ENCODE measurements at places on chromosomes 7 and 10.

- no peak for DNase-seq
These were observed 8.6 kb upstream of the RFC2 start for GRCh38 chr7:74262639-74263398.

DNA sequence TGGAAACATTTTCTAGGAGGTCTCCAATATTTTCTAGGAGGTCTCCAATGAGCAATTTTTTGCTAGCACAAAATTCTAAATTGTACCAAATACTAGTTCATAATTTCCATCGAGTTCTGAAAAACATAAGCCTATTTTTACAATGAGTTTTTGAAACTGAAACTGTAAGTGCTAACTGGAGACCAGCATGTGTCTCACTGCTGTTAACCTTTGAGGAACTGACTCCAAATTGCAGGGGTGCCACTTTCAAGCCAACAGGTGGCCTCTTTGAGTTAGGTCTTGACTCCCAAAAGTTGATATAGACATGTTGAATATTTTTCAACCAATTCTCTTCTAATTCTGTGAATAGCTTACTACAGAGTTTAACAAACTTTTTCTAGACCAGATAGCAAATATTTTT lies 58.8 kb downstream of the CAV1 start:
- DNase-seq, result no peak

- DNase-seq, result no peak
These were observed 18.0 kb upstream of the ARID5B start for GRCh38 chr10:61883371-61884025.

- DNase-seq, result peak; percentile 45
These were observed 4.0 kb downstream of the TNRC18 start for GRCh38 chr7:5419539-5420066.

DNA sequence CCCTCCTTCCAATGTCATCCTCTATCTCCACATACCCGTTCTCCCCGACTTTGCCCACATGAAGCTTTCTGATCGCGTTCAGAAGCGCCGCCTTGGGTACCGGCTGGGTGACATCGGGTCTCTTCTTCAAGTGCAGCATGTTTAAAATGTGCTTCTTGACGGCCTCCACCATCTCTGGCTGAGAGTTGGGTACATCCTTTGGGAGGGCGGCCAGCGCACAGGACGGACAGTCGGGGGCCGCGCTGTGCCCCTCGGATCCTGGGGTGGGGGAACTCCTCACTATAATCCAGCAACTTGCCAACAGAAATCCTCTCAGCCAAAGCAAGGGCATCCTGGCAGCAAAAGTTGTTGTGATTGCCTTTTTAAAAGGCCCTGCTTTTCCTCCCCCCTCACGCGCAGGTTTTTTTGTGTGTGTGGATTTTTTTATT lies 2.8 kb downstream of the INHBA start:
- DNase-seq, result no peak

GRCh38 chr10:31353574-31353973 lies 34.6 kb downstream of the ZEB1 start:
- DNase-seq, result no peak

DNA sequence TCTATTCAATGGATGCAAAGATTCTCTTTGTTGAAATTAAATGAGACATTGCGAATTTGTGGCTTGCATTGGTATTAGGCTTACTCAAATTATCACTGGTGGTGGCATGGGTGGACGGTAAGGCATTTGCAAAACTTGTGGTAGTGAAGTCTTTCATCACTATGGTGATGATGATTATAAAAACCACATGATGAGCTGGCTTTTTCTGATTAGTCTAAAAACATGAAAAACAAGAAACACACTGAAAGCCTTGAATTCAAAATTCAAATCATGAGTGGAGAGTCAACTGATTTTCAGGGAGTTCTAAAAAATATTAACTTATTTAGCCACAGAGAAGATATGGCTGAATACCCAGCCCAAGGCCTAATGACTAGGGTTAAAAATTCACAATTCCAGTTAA lies 99.8 kb upstream of the HGF start:
- no peak for DNase-seq

DNA sequence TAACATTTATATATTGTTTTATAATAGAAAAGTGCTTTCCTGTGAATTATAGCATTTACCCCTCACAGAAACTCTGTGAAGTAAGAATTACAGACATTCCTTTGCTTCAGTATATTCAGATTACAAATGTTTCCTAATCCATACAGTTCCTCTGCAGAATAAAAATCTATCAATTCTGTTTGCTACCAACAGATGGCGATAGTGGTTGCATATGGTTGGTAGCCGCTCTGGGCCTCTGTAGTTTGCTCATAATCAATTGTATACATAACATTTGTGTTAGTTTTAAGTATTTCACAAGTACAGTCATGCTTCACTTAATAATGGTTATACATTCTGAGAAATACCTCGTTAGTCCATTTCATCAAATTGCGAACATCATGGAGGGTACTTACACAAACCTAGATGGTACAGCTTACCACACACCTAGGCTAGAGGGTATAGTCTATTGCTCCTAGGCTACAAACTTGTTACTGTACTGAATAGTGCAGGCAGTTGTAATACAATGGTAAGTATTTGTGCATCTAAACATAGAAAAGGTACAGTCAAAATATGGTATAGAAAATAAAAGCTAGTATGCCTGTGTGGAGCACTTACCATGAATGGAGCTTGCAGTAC lies 94.4 kb upstream of the STEAP4 start:
- no peak for DNase-seq

DNA sequence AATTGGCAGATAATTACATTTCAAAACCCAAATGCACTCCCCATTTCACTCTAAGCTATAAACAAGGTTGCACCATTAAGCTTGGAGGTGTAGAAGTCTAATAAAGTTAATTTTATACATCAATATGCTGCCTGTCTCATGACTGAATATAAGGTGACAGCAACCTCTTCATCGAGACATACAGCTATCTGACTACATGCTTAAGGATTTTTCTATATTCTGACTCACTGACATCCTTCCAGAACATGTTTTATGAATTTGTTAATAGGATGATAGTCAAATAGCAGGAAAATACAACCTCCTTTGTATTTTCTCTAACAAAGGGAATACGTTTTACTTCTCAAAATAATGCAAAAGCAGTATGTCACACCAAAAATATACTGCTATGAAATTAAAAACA lies 76.6 kb downstream of the NRBF2 start:
- DNase-seq, result no peak

- no peak for DNase-seq
These were observed 355.0 kb downstream of the GLRX3 start for GRCh38 chr10:130491011-130491692.

DNA sequence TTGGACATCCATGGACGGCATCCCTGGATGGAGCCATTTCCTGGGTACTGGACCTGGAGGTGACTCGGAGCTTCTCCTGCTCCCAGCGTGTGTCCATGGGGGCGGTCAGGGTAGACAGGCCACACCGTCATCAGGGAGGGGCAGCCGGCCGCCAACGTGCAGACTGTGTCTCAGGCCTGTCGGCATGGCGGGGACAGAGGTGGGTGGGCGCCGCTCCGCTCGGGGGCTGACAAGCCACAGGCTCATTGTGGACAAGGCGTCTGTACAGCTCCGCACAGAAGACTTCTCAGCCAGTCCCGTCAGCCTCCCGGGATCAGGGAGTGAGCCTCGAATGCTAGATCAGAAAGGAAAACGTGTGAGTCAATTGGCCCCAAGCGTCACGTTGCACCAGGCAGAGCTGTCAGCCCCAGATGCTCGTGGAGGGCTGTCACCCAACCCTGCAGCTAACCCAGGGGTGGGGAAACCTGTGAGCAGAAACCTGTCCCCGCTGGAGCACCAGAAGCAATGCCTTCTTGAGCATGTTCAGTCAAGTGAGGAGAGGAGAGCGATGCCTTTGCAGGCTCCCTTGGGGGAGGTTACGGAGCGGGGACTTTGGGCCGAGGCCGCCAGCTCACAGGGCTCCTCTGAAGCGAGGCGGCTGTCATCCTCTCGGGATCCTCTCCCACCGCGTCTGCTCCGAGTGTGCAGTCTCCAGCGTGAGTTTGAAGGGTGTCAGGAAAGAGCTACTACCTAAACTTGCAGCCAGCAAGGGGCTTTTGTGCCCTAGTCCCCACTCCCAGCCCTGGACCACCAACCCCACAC lies 16.0 kb upstream of the DPYSL4 start:
- DNase-seq, result no peak
